ENCODE measurements at places on chromosomes 4 and X.

DNA sequence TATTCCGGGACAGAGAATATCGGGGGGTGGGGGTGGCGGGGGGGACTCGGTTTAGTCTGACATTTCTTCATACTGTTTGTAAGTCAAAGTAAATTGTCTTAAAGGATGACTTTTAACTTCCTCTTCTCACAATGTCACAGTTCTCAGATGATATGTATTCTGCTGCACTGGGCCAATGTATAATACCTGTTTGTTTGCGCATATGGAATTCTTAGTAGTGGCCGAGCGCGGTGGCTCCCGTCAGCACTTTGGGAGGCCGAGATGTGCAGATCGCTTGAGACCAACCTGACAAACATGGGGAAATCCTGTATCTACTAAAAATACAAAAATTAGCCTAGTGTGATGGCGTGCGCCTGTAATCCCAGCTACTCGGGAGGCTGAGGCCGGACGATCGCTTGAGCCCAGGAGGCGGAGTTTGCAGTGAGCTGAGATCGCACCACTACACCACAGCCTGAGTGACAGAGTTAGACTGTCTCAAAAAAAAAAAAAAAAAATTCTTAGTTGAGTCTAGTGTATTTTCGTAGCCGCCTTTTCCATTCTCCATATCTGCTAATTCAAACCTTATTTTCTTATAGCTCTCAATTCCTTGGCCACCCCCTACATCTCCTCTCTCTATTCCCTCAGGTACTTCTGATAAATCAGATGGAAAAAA, 851 bp downstream of the POLR2B start:
- DNase-seq = no peak

- no peak for DNase-seq
These were observed 7.8 kb downstream of the PNCK start for GRCh38 chrX:153665726-153666306.

- DNase-seq = no peak
These were observed 99.1 kb downstream of the ARHGAP10 start for GRCh38 chr4:147830987-147831386.

- no peak for DNase-seq
These were observed 4.9 kb downstream of the CRLF2 start for GRCh38 chrX:1207496-1208025.

DNA sequence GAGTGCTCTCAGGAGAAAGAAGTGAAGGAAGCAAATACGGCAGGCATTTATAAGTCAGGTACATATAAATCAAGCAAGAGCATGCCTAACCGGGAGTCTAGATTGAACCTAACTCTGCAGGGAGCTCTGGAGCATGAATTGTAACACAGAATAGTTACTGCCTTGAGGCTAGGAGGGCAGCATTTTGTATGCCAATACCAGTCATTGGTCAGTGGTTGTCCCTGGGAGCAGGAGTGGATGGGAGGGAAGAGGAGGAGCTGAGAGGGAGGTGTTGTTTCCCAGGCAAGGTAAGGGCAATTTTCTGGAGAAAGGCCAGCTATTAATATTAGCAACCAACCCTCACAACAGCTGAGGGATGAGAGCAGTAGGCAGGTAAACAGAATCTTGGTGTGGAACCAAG, 224.7 kb upstream of the DCAF8L1 start:
- DNase-seq = no peak

DNA sequence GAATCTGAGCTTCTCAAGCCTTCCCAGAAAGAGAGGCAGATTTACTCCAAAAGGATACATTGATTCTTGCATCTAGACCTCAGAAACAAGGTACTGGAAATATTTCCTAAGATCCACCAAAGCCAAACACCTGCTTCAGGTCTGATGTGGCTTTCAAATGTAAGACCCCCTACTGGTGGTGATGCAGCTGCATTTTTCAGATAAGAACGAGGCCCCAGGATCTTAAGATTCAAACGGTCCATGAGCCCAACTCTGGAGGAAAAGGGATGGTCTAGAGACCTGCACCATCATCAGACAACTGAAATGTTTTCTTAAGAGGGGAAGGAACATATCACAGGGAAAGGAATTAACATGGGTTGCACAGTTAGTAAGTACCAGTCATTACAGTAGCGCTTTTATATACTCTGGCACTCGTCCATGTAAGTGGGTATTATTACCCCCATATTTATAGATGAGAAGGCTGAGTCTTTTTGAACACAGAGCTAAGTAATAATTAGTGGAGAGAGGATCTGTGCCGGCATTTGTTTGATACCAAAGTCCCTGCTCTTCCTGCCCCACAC, 73.7 kb downstream of the LEF1 start:
- DNase-seq = no peak

GRCh38 chr4:21744046-21744445, 204.5 kb downstream of the KCNIP4 start:
- no peak for DNase-seq

GRCh38 chrX:135737366-135738071, 24.1 kb downstream of the CT45A1 start:
- DNase-seq = no peak

- no peak for DNase-seq
These were observed 88.6 kb upstream of the DHRSX start for GRCh38 chrX:2589186-2590020.

GRCh38 chr4:104279744-104280143, 214.9 kb downstream of the CXXC4 start:
- DNase-seq = no peak

GRCh38 chr4:151563194-151563593, 154.2 kb downstream of the FHIP1A start:
- no peak for DNase-seq

GRCh38 chr4:53747401-53747800, 156.1 kb upstream of the LNX1 start:
- no peak for DNase-seq

DNA sequence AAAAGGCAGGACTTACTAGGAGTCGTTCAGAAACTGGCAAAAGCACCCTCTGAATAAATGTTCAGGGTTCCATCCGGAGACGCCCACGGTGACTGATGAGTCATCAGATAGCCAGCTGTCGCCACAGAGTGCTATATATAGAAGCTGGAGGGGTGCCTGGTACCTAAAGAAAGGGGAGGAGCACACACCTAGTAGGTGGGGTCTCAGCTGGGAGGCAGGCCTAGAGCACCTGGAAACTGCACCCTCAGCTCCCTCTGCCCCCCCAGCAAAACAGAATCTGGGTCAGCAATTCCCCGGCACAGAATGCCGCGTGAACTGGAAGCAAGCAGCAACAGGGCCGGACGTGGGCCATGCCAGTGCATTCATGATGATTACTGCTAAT, 242.0 kb downstream of the BCOR start:
- DNase-seq = no peak

GRCh38 chr4:99235955-99236354, 16.9 kb upstream of the ADH6 start:
- no peak for DNase-seq

- DNase-seq = no peak
These were observed 13.0 kb downstream of the RBMX start for GRCh38 chrX:136867518-136867917.

- no peak for DNase-seq
These were observed 41.9 kb upstream of the PRDM8 start for GRCh38 chr4:80155316-80155982.

- DNase-seq = no peak
These were observed 184.7 kb downstream of the TMA16 start for GRCh38 chr4:163679189-163679588.

GRCh38 chr4:128289523-128290158, 2.0 kb upstream of the PGRMC2 start:
- no peak for DNase-seq

DNA sequence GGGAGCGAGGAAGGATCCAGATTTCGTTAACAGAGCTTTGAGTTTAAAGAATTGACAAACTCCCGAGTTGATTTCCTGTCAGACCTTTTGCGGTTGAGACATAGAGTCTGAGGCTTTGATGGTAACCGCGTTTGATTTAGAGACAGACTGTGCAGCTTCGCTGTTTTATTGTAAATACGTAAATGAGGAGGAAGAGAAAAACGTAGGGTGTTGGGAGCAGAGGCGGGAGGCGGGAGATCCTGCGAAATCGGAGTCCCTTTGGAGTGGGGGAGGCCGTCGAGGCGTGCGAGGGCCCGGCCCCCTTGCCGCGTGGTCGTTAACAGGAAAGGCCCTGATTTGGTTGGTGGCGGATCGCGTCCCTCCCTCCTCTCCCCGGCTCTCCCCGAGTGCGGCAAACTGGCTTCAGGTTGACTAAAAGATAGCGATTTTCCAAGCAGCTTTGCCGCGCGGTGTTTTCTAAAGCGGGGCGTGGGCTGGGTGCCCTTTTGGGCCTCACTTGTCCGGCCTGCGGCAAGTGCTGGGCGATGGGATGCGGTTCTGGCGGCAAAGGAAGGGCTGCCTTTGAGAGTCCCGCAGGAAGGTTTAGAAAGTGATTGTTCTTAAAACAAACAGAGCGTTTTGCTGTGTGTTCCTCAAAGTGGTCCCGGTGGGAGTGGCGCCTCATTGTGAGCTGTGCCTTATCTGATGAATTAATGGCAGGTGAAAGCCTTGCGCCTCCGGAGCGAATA, 857 bp downstream of the SCML1 start:
- DNase-seq = no peak

DNA sequence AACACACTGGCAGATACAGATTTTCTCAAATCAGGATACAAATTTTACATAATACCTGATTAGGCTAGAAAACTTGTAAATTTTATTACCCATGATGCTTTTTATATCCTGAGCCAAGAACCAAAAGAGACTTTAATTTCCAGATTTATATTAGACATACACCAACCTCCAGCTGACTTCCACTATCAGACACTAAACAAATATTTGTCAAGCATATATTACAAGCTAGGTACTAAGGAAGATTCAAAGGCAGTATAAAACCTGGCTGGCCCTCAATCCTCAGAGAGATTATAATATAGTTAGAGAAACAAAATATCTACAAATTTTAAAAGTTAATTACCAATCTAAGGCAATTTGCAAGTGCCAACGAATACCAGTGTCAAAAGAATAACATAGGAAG, 357.8 kb upstream of the F9 start:
- no peak for DNase-seq

DNA sequence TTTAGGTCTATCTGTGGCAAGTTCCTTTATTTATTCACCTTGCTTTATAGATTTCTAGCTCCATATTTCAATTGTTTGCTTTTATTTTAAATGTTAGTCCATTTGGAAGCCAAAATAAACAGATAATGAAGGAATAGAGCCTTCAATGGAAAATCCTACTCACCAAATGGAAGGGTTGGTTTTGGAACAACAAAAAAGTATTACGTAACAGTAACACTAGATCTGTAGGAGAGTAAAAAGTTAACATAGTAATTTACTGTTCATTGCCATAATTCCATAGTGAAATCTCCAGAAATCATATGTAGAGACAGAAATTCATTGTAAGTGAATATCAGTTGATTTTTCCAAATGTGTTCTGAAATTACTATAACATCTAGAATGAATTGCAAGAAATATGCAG, 34.6 kb downstream of the NWD2 start:
- no peak for DNase-seq

DNA sequence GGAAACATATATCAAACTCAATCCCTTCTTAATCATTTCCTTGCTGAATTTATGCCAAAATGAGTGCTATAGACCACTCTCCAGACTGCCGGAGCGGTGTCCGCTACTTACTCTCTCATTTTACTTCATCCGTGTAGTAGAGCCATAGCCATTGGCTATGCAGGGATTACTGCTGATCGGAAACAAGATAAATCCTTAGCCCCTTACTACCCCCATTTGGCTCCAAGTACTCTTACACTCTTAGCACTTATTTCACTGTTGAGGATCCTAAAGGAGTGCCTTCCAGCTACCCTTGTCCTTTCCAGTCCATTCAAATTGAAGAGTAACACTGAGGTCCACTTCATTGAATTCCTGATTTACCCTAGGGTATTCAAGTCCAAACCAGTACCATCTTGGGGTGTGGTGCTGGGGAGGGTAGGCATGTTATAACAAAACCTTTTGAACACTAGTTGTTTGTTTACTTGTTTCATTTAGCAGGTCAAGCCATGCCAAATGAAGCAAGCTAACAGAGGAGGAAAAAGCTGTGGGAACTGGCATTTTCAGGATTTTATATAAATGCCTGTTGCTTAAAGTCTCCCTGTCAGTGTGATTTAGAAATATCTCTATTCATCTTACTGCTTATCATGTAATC, 715.1 kb downstream of the FSTL5 start:
- DNase-seq = no peak
